Left renal cortex interstitium (tissue), 4 donors: ENCODE measurements at places on chromosomes 16 and 17. TPM values are rescaled to one million over a fixed set of nuclear protein-coding genes. Genes with fewer than 3 reads are reported as not detected.
A peak's percentile ranks its signal among the peaks of the same experiment; 100 is the strongest.

SAMD14 gene
- polyA plus RNA-seq = 21.7 TPM

HOXB9 gene
- 70.4 TPM for polyA plus RNA-seq

MYH2 gene
- polyA plus RNA-seq = not detected

- no peak for DNase-seq
Measured at GRCh38 chr16:22705799-22706198, 108.2 kb upstream of the HS3ST2 start.

CORO6 gene
- polyA plus RNA-seq = 3.9 TPM

GRCh38 chr16:7437843-7438242, 105.2 kb downstream of the RBFOX1 start:
- DNase-seq = no peak

C1QL1 gene
- 2.0 TPM for polyA plus RNA-seq

DNA sequence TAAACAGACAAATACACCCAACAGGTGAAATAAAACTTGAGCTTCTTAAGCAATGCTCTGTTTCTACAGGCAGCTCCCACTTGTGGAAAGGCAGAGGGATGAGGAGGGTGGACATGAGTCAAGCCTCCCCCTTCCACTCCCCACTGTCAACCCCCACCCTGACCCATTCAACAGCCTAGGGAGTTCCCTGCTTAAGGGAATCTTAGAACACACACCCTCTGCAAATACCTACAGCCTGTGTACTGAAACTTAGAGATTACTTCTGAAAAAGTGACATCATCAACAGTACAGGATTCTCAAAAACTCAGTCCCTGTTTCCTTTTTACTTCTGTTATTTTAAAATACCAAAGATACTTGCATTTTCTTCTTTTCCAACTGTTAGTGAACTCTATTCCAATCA, 345.4 kb downstream of the SOX9 start:
- no peak for DNase-seq

- no peak for DNase-seq
Measured at GRCh38 chr17:17676752-17677151, 4.5 kb upstream of the RAI1 start.

DNA sequence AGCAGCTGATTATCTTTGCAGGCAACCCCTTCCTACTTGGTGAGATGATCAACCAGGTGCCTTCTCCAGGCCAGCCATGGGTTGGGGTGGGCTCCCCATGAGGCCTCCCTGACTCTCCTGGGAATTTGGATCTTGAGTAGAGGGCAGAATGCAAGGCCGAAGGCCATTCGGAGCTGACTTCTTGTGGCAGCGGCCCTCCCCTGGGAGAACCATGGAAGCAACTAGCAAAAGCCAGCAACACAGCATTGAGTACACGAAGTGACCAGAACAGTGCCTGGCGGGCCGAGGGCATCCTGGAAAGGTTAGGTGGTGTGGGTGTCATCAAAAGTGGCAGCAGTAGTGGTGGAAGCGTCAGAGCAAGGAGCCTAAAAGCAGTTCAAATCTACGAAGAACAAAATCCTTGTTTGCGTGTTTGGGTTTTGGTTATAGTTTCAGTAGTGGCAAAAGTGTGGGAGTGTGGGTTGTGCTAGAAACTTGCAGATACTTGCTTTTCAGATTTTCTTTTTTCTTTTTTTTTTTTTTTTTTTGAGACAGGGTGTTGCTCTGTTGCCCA, 2.0 kb upstream of the ALDH3A1 start:
- DNase-seq = no peak

- no peak for DNase-seq
Measured at GRCh38 chr17:70168044-70168976, 1.0 kb upstream of the KCNJ2 start.

DNA sequence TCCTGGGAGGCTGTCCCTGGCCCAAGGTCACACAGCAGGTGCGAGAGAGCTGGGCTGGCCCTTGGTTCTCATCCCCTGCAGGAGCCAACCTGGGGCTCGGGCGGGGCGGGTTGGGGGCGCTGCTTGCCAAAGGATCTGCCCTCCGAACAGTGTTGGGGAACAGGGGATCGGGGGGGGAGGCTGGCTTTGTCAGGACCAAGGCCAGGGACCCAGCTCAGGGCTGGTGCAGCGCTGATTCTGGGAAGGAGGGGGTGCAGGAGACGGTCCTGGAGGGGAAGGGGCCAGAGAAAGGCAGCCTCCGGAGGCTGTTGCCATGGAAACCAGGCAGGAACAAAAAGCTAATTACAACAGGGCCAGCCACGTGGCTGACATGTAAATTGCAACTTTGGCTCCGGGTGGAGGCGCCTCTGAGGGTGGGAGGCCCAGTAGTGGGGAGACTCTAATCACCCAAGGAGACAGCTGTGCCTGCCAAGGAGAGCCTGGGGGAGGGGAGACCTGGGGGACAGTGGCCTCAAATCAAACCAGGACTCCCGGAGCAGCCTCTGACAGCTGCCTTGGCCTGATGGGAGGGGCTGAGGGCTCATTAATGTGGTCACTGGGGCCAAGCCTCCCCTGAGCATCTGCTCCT, 1.3 kb downstream of the TUBB3 start:
- no peak for DNase-seq

GRCh38 chr17:74460241-74460640, 6.2 kb upstream of the CD300A start:
- no peak for DNase-seq

GRCh38 chr16:88703486-88704309, 2.5 kb downstream of the RNF166 start:
- no peak for DNase-seq

DNA sequence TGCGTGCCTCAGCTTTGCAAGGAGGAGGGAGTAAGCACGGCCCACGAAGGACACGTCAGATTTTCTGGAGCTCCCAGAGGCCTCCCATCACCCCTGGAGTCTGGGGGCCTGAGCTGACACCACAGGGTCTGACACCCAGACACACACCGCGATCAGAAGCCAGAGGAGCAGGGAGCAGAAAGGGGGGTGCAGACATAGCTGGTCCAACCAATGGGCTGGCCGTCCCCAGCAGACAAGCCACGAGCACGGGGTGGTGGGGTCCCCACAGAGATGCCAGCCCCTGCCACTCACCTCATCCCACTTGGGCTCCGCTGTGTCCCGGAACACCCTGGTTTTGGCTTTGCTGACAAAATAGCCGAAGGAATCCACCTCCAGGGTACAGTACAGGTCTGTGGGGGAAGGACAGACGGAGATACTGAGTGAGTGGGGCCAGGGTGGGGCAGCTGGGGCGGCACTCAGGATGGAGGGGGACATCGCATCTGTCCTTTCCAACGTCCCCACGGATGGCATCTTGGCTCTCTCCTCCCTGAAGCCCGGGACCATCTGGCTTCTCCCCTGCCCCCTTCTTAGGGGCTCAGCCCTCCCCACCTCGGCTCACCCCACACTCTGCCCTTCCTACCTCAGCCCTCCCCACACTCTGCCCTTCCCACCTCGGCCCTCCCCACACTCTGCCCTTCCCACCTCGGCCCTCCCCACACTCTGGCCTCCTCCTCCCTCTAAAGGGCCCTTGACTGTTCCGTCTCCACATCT, 53.5 kb downstream of the TIMM22 start:
- DNase-seq = no peak

GRCh38 chr17:28774206-28774605, 30.4 kb downstream of the TRAF4 start:
- DNase-seq = no peak

ITGAD gene
- 0.06 TPM for polyA plus RNA-seq

HEXIM1 gene
- polyA plus RNA-seq = 36.3 TPM

CDH5 gene
- 63.6 TPM for polyA plus RNA-seq

DNA sequence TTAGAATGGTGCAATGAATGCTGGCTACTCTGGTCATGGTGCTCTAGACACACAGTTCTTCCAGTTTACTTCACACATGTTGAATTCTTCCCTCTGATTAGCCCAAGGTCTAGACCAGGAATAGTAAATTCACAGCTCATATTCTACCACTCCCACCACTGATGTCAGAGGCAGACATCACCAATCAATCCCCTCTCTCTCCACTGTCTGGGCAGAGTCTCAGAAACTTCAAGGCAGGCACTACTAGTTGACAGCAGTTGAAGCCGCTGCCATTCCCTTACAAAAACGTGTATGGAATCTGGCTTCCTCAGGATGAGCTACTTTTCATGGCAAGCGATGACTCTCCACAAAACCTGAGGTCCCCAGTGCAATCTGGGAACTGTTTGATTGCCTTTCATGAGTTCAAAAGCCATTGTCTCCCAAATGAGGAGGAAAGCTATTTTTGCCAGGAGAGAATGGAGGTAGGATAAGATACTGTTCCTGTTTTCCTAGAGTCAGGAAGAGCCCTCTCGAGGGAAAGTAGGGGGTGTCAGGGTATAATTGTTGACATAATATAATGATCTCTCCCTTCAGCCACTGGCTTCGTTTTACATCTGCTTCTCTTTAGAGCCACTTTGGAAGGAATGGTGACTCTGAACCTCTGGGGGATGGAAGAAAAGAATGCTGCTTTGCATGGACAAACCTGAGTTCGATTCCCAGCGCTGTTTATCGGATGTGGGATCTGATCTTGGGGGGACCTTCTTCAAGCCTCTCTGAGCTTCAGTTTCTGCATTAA, 90.0 kb downstream of the FOXL1 start:
- no peak for DNase-seq

HOXB1 gene
- 0.53 TPM for polyA plus RNA-seq

GRCh38 chr17:21194226-21194625, 19.7 kb downstream of the TMEM11 start:
- no peak for DNase-seq

GRCh38 chr16:10616756-10617640, 36.6 kb upstream of the EMP2 start:
- peak; percentile 40 for DNase-seq

GRCh38 chr17:2095536-2095910, 40.6 kb downstream of the HIC1 start:
- DNase-seq = no peak

GRCh38 chr17:68185820-68186219, 62.0 kb upstream of the AMZ2 start:
- DNase-seq = no peak

HSD17B1 gene
- 4.8 TPM for polyA plus RNA-seq

GRCh38 chr16:1351582-1352362, at the start of the genes GNPTG and TSR3:
Gene GNPTG (plus strand): TSS chr16:1351931. CDS start chr16:1351966, 35 bp downstream.
Gene TSR3 (minus strand): TSS chr16:1351878. CDS start chr16:1351804, 74 bp downstream.
- peak; percentile 65 for DNase-seq

SYT17 gene
- 10.2 TPM for polyA plus RNA-seq

KRT25 gene
- polyA plus RNA-seq = not detected

GRCh38 chr17:3732210-3732621, 8.5 kb downstream of the HASPIN start:
- DNase-seq = no peak
